ENCODE measurements at places on chromosomes 2 and 18.

GRCh38 chr2:240917684-240918257, 11.6 kb downstream of the CROCC2 start:
- DNase-seq: no peak

GRCh38 chr2:189337656-189338055, 103.6 kb upstream of the WDR75 start:
- DNase-seq: no peak

- DNase-seq: no peak
Observed at GRCh38 chr2:217118559-217119284, 258.9 kb upstream of the TNP1 start.

- no peak for DNase-seq
Observed at GRCh38 chr18:55897091-55897689, 309.2 kb upstream of the TCF4 start.

DNA sequence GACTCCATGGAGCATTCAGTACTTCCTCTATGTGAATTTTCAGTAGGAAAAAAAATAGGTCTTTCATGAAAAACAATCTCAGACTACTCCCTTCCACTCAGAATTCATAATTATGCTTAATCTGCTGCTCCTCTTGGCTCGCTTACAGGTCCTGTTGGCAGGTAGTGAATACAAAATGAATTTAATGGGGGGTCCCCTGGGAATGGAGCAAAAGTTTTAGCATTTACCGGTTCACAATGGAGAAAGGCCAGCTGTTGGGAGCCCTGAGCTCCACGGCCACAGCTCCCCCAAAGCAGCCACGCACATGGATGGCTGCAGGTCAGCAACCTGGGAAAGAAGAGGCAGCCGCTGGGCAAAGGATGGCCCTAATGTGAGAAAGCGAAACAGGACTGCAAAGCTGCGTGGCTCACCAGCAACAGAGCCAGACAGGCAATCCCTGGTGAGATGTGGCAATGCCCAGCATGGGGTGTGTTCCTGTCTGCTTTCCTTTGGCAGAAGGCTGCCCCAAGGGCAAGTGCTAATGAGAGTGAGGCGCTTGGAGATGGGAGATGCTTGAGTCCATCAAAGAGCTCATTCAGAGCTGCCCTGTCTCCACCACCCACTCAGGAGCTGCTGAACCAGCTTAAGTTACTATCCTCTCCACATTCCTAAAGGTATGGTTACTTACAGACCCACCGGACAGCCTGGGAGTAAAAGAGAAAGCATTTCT, 447.4 kb downstream of the EPHA4 start:
- DNase-seq: no peak

GRCh38 chr18:9742524-9743131, 34.5 kb downstream of the RAB31 start:
- no peak for DNase-seq

DNA sequence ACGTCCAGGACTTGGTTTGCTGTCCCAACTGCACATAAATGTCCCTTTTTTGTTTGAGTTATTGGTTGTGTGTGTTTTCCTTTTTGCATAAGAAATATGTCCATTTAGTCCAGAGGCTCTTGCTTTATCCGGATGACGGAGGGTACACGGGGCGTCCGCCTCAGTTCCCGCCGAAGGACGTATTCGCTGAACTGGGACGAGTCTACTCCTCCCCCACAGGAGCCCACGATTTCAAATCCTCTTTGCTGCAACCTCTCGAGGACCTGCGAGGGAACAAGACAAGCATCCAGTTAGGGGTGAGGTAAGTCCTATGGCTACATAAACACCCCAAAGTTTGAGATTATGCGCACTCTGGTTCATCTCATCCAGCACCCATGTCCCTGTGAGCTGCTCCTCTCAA, 92.7 kb downstream of the KCTD1 start:
- no peak for DNase-seq

GRCh38 chr2:171154348-171154747, 6.3 kb downstream of the TLK1 start:
- no peak for DNase-seq

DNA sequence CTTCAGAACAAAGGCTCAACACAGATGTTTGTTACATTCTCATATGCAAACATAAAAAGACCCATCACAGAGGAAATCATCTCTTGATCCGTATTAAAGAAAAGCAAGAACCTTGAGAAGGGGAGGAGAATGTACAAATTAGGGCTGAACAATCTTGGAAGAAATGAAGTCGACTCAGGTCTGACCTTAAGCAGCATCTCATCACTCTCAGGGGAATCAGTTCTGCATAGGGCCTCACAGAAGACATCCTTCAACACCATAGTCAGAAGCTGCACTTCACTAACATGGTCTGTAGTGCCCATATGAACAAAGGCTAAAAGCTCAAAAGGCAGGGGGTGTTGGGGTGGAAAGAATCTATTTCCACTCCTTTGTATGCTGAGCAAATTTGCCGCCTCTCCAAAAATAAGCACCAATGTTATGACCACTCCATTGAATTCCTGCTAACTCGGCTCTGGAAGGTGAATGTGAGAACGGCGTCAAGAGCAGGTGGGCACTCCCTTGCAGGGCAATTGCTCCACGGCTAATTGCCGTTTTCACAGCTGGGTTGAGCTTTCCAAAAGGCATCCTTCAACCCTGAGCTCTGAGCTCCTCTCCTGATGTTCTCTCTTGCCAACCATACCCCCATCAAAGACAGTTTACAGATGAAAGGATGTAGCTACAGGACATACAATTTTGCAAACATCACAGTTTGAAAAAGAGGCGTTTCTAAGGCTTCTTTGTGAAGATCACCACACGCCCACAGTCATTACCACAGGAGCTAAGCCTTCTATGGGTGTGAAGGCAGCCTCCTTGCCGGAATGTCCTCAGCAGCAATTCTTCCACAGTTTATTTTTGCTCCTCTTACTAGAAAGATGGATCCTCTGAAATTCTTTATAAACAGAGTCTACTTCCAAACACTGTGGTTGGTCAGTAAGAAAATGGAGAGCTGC, 10.0 kb downstream of the KLF7 start:
- DNase-seq: no peak

- no peak for DNase-seq
Observed at GRCh38 chr2:160584972-160585494, 91.4 kb upstream of the RBMS1 start.

GRCh38 chr2:85439025-85439472, 20.5 kb downstream of the SH2D6 start:
- no peak for DNase-seq

DNA sequence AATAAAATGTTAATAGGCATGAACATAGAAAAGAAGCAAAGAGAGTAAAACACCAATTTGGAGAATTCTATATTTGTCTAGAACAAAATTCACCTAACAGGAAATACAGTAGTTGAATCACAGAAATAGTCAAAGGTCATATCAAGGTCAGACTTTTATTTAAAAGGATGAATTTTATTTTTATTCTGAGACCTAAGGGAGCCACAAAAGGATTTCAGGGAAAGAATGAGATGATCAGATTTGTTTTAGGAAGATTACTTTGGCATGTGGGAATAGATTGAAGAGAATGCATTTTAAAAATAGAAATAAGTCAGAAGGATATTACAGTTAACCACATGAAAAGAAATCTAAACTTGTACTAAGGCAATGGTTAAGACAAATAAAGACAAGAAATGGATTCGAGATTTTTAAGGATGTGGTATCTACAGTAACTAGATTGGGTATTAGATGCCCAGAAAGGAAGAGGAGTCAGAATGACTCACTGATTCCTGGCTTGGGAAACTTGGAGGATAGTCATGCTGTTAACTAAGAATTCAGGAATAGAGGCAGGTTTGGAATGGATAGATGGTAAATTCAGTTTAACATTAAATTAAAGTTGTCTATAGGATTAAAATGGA, 56.0 kb downstream of the METTL4 start:
- no peak for DNase-seq

Data from T-helper 9 cell (primary cell).